ENCODE measurements at places on chromosomes 11 and 22.

GRCh38 chr11:72349616-72350218 is 84.6 kb downstream of the CLPB start:
- no peak for DNase-seq

DNA sequence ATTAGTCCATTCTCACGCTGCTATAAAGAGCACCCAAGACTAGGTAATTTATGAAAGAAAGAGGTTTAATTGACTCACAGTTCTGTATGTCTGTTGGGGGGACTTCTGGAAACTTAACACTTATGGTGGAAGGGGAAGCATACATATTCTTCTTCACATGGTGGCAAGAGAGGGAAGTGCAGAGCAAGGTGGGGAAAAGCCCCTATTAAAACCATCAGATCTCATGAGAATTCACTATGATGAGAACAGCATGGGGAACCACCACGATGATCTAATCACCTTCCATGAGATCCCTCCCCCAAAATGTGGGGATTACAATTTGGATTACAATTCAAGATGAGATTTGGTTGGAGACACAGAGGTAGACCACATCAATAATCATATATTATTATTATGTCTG is 25.7 kb downstream of the CEP57 start:
- DNase-seq: no peak

- DNase-seq: no peak
Observed at GRCh38 chr11:788953-789940, 643 bp downstream of the CEND1 start.

DNA sequence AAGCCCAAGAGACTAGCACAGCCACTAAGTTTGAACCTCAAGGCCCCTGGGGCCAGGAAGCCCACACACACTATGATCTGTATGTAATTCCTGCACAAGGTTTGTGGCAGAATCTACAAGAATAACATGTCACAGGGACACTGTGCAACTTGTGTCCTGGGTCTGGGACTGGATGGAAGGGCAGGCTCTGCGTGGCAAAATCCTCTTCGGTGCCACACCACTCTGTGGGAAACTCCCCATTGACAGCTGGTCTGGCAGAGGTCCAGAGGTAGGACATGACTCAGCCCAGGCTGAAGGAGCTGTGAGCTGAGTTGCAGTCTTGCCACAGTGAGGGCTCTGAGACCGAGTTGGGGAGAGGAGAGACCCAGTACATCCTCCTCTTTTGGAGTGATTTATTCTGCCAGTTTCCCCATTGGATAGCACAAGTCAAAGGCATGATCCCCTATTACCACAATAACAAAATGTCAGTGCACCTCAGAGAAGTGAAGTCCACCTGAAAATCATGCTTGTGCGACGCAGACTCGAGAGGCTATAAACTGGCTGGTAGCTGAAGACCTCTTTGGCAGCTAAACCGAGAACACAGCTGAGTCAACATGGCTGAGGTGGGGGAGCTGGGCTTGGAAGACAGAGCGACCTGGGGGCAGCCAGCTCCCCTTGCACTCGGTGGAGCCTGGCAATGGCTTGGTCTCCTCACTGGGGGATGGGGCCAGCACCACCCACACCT is 23.3 kb upstream of the SERPIND1 start:
- DNase-seq: peak; percentile 66

GRCh38 chr11:106063009-106063408 is 14.1 kb downstream of the KBTBD3 start:
- no peak for DNase-seq

DNA sequence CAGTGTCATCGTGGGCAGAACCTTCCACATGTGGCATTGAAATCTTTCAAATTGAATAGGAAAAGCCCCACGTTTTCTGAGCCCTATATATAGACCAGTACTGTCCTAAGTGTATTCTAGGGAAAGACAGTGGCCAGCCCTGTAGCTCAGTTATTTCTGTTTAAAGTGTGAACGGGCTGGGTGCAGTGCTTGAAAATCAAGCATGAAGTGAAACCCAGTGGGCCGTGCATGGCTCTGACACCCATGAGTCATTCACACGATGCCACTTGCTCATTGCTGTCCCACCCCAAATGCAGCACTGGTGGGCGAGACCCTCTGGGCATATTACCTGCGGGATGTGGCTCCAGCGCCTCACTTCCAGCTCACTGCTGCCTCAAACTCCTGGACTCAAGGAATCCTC is 29.8 kb upstream of the CCDC188 start:
- DNase-seq: no peak

DNA sequence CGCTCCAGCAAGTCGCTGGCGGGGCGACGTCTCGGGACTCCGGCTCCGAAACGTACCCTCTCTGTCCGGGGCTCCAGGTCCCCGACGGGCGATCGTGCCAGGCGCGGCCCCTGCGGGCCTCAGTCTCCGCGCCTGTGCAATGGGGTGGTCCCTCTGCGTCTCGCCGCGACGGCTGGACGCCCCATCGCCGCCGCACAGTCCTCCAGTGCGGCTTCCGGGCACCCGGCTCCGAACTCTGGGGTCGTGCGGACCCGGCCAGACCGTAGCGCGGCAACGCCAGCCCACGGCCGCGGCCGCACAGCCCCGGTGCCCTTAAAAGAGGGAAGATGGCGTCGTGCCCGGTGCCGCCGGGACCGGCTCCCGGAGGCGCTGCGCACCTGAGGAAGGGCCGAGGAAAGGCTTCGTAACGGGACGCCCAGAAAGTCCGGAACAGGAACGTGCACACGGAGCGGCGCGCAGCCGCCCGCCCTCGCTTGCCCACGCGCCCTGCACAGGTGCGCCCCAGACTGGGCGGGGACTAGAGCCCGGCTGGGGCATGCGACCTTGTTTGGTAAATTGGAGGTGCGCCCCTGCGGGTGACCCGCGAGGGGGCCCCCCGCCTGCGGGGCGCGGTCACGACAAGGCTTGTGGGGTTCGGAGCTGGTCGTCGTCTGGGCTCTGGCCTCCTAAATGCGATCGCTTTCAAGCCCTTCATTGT is 525 bp downstream of the BIK start:
- no peak for DNase-seq

GRCh38 chr11:47348859-47349258 is 3.6 kb downstream of the MYBPC3 start:
- peak; percentile 20 for DNase-seq

DNA sequence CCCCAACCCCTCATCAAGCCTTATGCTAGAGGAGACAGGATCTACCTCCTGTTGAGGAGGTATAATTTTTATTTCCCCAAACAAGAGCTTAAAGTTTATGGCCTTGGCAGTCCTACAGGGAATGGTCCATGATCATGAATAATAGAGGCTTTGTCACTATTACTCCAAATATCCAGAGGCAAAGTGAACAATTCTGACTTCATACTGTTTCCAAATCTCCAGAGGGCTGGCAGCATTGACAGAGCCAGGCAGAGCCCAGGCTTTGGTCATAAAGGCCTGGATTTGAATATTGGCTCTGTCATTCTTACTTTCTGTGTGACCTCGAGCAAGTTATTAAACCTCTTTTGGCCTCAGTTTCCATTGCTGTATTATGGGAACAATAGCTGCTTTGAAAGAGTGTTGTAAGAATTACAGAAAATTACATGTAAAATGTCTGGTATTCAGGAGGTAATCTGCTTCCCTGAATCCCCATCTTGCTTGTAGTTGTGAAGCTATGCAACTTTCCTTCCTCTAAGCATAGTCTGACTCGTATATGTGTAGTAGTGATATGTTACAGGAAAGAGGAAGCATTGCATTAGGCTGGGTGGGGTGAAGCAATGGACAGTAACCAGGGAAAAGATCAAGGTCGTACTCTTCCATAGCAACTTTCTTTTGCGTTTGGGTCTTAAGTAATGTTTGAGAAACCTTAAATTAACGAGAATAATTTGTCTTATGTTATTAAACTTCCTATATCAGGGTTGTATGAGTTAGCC is 88.8 kb downstream of the CD44 start:
- DNase-seq: peak; percentile 31

- DNase-seq: no peak
Observed at GRCh38 chr22:50144005-50144614, 26.4 kb upstream of the PANX2 start.

DNA sequence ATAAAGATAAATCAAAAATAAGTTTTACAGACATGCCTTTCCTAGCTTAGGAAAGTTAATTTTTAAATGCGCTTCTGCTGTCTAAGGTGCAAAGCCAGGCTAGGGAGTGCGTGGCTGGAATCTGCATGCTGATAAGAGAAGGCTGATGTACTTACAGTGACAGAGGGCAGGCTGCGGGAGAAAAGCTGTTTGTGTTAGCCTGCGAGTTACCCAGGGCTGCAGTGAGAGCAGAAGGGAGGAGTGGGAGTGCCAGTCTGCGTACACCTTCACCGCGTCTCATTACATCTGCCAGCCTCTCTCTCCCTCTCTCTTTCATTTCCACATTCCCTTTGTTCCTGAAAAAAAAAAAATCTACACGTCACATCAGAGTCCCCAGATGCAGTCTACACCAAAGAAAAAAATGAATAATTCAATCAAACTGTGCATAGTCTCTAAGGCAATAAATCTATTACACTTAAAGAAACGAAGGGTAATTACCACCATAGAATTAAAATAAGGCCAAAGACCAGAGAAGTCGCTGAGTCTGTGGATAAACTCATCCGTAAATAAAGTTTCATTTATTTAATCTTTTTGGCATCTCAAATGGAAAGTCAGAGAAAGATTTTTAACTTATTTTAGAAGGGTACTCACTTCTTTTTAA is 126.4 kb upstream of the C11orf58 start:
- DNase-seq: no peak

DNA sequence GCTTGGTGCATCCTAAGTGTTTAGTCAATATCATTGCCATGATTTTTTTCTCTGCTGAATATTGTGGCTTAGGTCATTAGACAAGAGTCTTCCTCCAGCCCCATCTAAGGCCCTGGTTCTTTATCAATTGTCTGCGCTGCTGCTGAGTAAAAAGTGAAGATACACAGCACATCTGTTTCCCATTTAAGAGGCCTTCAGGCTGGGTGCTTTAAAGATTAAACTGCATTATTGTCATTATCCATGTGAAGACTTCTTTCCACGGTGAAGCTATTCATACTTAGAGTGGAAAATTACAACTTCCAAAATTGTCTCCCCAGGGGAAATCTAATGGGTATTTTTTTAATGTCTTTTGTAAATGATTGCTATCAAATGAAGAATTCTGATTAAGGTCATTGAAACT is 719.8 kb upstream of the LRRC4C start:
- DNase-seq: peak; percentile 51

- DNase-seq: no peak
Observed at GRCh38 chr22:19090586-19091127, 31.6 kb downstream of the DGCR2 start.

- no peak for DNase-seq
Observed at GRCh38 chr11:13834463-13834862, 128.1 kb upstream of the SPON1 start.

DNA sequence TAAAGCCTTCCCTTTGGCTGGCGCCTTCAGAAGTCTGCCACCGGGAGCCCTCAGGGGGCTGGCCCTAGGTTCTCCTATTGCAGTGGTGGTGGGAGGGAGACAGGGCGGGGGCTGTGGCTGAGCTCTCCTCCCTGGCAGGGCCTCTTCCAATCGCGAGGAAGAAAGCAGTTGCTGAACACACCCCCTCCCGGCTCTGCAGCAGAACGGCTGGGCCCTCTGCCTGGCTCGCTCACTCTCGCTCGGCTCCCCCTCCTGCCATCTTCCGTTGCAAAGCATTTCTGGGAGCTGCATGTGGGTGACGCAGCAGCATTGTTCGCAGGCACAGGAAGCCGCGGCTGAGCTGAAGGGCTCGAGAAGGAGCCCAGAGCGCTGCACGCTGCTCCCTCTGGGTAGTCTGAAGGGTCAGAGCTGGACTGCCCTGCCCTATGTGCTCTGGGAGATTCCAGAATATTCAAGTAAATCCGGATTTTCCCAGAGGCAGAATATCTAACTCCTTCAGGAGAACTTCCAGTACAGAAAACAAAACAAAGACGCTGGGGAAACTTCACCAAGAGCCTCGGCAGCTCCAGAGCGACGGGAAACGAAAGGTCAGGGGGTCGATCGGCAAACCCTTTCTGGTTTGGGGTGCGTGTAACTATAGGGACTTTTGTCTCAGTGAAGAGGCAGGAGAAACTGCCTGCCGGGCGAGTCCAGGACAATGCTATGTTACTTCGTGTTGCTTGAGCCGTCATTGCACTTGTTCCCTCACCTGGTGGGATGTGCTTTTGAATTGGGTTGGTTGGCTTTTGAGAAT is 26.3 kb upstream of the GRK2 start:
- peak; percentile 99 for DNase-seq

DNA sequence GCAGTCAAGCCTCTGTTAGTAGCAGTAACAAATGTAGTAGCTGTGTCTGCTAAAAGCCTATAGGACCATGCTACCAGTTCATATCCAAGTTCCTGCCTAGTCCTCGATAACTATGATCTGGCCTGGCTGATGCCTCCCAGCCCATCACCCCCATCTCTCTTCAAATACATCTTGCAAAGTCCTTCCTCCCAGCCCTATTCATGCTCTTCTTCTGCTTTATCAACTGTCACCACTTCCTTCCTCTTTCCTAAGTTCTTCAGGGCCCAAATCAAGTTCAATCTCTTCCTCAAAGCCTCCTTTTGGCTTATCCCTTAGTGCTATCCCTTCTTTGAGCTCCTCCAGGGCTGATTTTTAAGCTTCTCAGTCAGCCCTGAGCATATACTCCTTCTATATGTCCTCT is 150.9 kb upstream of the THY1 start:
- DNase-seq: no peak

DNA sequence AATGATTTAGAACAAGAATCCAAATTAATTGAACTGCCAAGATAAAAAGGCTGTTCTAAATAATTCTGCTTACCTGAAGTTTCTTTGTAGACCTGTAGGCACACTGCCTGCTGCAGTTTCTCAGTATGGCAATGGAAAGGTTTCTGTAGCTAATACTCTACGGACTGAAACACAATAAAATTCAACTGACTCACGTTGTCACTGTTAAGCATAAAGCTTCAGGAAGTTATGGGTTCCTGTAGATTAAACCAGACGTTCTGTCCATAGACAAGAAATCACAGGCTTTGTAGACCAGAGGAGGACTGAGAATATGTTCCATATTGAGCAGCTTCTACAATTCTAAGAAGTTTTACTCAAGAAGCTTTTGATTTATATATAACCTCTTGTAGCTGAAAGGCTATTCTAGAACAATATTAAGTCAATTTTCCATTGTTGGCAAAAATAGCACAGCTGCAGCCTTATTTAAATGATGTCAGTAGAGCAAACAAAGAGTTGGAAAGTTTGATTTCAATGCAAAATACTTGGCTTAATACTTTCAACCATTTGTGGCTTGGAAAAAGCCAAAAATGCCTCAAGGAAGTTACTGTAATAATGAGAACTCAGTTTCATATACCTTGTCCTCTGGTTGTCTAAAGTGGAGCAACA is at the start of gene GLYATL2:
Gene GLYATL2 (minus strand): TSS at position 344 of the 645 bp plus-strand sequence. CDS start 5,092 bp downstream, outside the sequence.
- DNase-seq: no peak
